ENCODE measurements at places on chromosomes 12 and 14.

DNA sequence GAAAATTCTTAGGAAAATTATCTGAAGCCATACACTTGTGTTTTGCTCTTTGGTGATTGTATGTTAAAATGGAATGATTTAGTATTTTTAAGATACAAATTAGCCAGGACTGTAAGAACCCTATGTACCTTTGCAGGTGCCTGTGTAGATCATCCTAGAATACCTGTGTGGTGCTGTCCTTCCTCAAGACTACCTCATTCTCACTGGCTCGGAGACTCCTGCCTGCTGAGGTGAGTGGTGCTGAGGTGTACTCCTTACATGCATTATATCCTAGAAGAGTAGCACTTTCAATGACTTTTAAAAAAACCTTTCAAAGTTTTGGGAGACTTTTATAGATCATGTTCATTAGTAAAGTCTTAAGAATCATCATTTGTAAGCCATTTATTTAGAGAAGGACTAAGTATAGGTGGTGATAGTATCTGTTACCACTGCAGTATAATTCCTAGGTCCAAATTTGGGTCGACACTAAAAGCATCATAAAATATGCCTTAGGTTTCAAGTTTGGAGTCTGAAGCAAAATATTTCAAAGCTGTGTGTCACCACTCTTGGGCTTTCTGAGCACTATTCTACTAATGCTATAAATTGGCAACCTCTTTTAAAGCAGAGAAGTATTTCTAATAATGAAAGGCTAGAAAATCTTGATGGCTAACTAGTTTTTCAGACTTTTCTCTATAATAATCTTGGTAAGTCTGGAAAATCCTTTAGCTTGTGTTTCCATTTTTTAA, 36.6 kb downstream of the RASSF8 start:
- no peak for DNase-seq

GRCh38 chr12:131397493-131398181, 313.3 kb upstream of the SFSWAP start:
- no peak for DNase-seq

GRCh38 chr12:59142183-59142790, 222.0 kb upstream of the LRIG3 start:
- peak; percentile 56 for DNase-seq

- no peak for DNase-seq
These were observed 6.2 kb downstream of the CRADD start for GRCh38 chr12:93683410-93683809.

DNA sequence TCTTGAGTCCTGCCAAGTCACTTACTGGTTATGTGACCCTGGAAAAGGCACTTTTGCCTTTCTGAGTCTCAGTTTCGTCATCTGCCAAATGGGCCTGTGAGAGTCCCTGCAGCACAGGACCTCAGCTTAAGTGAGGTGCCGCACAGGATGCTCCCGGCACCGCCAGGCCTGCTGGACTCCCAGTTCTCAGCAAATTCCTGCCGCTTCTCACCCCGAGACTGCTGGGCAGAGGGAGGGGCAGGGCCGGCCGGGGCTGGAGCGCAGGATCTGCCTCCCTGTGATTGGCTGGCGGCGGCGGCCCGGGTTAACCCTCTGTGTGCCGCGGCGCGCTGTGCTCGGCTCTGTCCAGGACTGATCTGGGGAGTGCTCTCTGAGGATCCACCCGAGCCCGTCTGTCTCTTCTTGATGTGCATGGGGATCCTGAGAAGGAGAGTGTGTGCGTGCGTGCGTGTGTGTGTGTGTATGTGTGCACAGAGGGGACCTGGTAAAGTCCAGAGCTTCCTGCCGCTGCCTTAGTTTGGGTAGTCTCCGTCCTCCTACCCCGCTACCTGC, 8.6 kb downstream of the SETD1B start:
- DNase-seq, result peak; percentile 87

DNA sequence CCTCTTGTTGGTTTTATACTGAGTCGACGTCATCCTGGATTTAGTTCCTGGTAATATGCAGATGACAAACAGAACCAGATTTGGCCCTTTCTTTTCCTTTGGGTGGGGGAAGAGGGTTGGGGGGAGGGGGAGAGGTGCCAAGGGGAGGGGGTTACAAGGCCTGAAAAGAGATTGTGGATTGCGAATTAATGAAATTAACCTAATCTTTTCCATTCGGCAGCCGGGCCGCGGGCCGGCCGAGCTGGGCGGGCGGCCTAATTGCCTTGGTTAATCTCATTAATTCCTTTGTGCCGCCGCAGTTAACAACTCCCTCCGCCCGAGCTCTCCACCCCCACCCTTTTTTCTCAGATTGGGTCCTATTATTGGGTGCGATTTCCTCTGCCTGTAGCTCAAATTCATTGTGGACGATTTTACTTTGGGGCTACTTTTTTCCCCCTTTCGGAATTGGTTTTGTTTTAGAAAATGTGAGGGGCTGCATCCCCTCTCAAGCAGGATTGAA, 387 bp upstream of the GSC start:
- DNase-seq, result no peak

DNA sequence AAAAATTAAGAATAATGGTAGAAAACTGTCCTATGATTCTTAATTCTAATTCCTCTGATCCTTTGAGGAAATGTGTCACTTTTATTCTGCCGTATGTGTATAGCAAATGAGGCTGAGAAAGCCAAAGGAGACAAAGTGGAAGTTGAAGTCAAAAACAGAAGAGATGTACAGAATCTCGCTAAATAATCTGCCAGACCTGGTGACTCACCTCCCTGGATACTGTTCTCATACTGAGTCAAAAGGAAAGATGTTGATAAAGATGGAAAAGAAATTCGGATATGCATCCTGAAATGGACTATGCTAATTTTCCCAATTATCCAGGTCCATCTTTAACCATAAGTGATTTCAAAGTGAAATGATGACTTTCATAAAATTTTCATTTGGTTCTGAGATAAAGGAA, 92.5 kb downstream of the DUSP6 start:
- DNase-seq, result no peak

DNA sequence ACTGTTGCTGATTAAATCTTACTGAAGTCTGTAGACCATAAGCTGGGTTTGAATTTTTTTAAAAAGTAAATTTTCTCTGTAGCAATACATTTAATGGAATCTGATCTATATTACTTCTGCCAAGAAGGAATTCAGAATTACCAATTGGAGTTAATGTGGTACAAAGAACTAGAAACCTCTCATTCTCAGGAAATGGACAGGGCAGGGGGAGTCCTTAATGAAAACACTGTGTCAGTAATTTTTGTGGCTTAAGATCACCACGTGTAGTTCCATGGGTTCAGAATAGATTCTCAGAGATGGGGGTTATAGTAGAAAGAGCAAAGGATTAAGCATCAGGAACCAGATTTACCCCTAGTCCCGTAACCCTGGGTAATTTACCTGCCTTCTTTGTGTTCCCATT, 30.3 kb downstream of the FBXL14 start:
- DNase-seq, result no peak

DNA sequence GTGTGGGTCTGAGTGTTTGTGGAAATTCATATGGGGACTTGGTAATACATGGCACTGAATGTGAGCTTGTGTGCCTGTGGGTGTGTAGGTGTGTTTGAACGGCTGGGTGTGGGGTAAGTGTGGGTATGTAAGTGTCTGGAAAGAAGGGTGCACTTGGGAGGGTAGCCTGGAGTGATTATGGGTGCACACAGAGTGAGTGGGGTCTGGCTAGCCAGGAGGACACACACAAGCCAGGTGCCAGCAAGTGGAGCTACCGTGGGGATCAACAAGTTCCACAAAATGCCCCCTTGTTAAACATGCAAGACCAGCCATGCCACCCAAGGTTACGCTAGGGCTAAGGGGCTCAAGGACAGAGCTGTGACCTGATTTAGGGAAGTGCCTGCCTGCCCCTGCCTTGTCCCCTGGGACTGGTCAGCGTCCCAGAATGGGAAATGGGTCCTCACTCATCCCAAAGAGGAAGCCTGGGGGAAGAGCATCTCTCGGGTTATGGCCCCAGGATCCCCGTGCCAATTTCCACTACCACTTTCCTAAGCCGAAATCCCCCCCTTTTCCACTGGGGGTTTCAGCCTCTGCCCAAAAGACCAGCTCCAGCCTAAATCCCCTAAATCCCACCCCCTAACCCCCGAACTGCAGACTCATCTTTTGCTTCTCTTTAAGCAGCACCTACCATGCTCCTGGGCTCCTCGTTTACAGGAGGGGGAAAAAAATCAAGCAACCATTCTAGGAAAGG, 118.6 kb downstream of the DICER1 start:
- no peak for DNase-seq

Measured in stomach (tissue), 19 donors.